ENCODE measurements at places on chromosomes 1 and 21. TPM values are rescaled to one million over a fixed set of nuclear protein-coding genes. Genes with fewer than 3 reads are reported as not detected.

RGS1 gene
- total RNA-seq = 5.1 TPM

C1QB gene
- total RNA-seq = not detected

UQCRH gene
- total RNA-seq = 306 TPM

MT1HL1 gene
- not detected for total RNA-seq

OR2L2 gene
- total RNA-seq = 0.07 TPM

AIRE gene
- total RNA-seq = 0.05 TPM

SLC30A10 gene
- total RNA-seq = not detected

TEX38 gene
- total RNA-seq = not detected

NGF gene
- not detected for total RNA-seq

GRCh38 chr1:217524787-217525520 is 105.9 kb downstream of the GPATCH2 start:
- no peaks in the 10 kb centered on the region for H3K36me3 ChIP-seq
- no peaks in the 10 kb centered on the region for H3K4me1 ChIP-seq
- no peak overlapping the region for H3K27ac ChIP-seq
- no peak for DNase-seq

DNA sequence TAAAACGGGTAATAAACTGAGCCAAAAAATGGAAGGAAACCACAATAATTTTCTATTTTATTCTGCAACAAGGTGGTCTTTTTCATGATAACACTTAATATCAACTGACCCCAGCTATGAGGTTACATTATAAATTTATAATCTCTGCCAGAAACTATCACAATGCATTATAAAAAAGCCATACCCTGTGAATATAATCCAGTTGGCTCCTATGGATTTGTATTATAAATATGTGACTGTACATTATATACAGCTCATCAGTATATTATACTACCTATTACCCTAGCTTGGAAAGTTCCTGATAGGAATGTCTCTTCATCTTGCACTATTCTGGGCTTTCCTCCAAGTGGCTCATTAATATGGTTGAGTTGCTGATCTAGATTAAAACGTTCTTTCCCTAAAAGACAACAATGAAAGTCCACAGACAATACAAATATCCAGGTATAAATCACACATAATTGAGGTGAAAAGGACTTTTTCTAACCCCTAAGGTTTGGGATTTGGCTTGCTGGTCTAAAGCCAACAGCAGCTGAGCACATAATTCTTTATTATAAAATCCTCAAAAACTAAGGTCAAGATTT is 487.7 kb downstream of the TTLL7 start:
- no peak overlapping the region for H3K4me3 ChIP-seq
- DNase-seq = no peak
- no peak overlapping the region for H3K27ac ChIP-seq
- H3K27me3 ChIP-seq = no peaks in the 10 kb centered on the region
- H3K4me1 ChIP-seq = peaks cover 54% of the 10 kb centered on the region
- H3K36me3 ChIP-seq = peaks cover 16% of the 10 kb centered on the region

DNA sequence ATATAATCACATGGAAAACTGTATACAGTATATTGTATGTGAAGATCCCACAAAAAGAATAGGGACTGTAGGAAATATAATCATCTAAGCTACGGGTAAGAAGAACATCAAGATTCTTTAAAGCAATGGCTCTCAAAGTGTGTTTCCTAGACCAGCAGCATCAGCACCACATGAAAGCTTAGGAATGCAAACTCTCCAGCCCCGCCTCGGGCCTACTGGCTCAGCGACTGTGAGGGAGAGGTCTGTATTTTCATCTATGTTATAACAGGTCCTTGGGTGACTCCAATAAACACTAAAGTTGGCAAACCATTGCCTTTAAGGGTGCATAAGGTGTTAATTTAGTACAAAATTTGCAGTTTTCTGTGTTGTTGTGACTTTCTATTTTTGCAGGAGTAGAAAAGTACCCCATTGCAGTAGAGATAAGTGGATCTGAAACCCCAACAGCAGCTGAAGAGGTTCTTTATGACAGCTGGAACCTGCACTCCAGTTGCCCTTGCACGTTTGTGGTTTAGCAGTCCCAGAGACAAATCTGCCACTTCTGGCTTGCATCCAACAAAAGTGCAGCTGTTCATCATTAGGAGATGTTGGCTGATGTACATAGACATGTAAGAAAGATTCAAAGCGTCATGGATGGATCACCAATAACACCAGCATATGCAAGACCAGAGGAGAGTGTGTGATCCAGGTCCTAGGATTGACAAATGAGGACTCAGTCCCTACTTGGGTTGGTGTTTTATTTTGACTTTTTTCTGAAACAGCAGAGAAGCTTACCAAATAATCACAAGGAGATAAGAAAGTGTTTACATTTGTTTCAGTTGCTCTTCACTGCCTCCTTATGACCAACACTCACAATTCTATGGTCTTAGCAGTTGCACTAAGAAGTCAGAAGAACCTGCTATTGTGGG is 15.9 kb upstream of the IFNAR1 start:
- H3K4me3 ChIP-seq = no peak overlapping the region
- H3K27me3 ChIP-seq = peaks cover 3% of the 10 kb centered on the region
- H3K4me1 ChIP-seq = peaks cover 5% of the 10 kb centered on the region
- peaks cover 4% of the 10 kb centered on the region for H3K36me3 ChIP-seq
- H3K27ac ChIP-seq = no peak overlapping the region
- DNase-seq = peak; percentile 51

DNA sequence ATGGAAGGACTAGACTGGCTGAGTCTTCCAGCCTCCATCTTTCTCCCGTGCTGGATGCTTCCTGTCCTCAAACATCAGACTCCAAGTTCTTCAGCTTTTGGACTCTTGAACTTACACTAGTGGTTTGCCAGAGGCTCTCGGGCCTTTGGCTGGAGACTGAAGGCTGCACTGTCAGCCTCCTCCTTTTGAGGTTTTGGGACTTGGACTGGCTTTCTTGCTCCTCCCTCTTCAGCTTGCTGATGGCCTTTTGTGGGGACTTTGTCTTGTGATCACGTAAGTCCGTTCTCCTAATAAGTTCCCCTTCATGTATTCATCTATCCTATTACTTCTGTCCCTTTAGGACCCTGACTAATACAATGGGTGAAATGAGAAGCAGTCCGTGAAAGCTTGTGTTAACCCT is 196.4 kb downstream of the KAZN start:
- H3K27ac ChIP-seq = no peak overlapping the region
- no peaks in the 10 kb centered on the region for H3K36me3 ChIP-seq
- DNase-seq = no peak

DNA sequence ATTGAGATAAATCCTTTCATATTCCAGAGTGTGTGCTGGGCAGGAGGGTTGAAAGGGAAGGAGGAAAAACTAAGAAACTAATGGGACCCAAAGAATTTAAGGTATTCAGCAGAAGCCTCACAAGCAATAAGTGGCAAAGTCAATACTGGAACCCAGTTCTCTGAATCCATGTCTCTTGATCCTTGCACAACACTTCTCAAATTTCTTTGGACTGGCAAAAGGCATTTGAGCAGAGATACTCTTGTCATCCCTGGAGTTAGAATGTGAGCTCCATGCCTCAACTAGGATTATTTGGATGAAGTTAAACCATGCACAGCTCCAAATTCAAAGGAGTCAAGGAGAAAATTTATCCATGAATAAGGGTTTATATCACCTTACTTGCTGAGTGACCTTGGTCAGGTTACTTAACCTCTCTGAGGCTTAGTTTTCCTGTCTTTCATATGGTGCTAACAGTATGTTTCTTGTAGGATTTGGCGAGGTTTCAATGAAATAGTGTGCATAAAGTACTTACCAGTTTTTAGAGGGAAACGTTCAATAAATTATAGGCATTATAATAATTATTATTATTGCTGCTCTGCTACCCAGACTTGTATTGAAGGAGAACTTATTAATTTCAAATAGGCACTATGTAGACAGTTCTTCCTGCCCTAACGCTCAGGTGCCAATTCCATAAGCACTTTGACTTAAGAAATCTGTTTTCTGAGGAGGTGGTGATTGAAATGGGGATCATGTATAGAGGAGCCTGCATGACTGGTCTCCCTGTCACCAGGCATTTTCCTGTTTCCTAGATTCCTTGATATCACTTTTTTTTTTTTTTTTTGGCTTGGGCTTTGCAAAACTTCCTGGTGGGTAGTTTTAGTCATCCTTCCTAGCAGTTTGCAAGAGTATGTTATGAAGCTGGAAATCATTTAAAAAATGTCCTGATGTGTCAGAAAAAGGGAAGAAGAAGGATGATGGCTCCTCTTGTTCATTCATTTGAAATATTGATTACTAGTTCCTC is 125.0 kb upstream of the JUN start:
- no peak for DNase-seq
- H3K27ac ChIP-seq = no peak overlapping the region

DNA sequence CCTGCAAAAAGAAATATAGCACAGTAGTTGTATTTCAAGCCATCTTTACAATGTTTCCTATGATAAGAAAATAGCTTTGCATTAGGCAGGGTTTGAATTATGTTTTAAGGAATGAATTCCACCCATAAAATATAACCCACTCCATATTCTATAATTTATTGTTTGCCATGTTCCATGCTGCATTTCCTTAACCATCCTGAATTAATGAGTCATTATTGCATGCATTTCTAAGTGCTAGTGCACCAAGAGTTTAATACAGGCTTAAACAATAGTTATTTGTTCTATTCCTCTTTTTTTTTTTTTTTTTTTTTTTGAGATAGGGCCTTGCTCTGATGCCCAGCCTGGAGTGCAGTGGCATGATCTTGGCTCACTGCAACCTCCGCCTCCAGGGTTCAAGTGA is 45.2 kb downstream of the MIGA1 start:
- H3K27ac ChIP-seq = no peak overlapping the region
- peaks cover 25% of the 10 kb centered on the region for H3K36me3 ChIP-seq
- peaks cover 5% of the 10 kb centered on the region for H3K4me1 ChIP-seq
- DNase-seq = no peak

DNA sequence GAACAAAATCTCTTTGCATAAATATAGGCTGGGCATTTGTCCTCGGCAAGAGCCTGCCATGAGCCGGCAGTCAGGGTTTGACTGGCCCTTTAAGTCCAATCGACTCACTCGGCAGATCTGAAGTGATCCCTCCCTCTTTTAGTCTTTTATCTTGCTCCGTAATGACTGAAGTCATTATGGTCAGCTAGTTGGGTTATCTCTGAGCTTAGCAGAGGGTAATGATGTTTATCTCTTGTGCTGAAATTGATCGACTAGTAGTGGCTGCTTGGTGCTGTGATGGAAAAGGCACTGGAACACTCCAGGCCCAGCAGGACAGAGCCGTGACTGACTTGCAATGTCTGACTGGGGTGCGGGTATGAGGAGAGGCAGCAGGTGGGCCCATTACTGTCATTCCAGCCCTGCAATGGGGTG is 468 bp upstream of the ABCA4 start:
- no peaks in the 10 kb centered on the region for H3K27me3 ChIP-seq
- no peaks in the 10 kb centered on the region for H3K4me1 ChIP-seq
- no peak overlapping the region for H3K27ac ChIP-seq
- H3K36me3 ChIP-seq = no peaks in the 10 kb centered on the region

- no peaks in the 10 kb centered on the region for H3K27me3 ChIP-seq
- DNase-seq = peak; percentile 80
- H3K4me3 ChIP-seq = peak overlapping the region; percentile 48
These were observed 12.8 kb downstream of the GFI1 start for GRCh38 chr1:92473781-92474495.

DNA sequence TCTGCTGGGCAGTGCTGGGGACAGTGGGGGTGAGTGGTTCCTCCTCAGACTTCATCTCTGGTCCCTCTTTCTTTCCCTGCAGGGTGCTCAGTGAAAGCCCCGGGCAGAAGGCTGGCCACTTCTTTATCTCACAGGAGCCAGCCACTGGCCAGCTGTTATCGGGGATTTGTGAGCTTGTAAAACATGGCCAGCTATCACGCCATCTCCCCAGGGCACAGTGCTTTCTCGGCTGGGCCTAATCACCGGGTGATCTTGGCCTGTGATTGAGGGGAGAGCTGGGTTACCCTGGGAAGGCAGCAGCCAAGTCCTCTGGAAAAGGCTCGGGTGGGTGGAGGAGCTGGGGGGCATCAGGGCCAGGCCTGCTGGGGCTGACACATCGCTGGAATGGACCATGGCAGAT is 83.0 kb downstream of the IGSF21 start:
- H3K27ac ChIP-seq = no peak overlapping the region
- H3K36me3 ChIP-seq = no peaks in the 10 kb centered on the region
- H3K4me3 ChIP-seq = no peak overlapping the region
- peaks cover 2% of the 10 kb centered on the region for H3K27me3 ChIP-seq
- no peaks in the 10 kb centered on the region for H3K4me1 ChIP-seq

- peaks cover 58% of the 10 kb centered on the region for H3K27me3 ChIP-seq
- H3K36me3 ChIP-seq = no peaks in the 10 kb centered on the region
- peaks cover 6% of the 10 kb centered on the region for H3K4me1 ChIP-seq
- H3K4me3 ChIP-seq = no peak overlapping the region
- no peak overlapping the region for H3K27ac ChIP-seq
These were observed 91.5 kb upstream of the IPO9 start for GRCh38 chr1:201737352-201738060.

- H3K4me1 ChIP-seq = no peaks in the 10 kb centered on the region
- peaks cover 11% of the 10 kb centered on the region for H3K27me3 ChIP-seq
- H3K27ac ChIP-seq = no peak overlapping the region
These were observed 16.7 kb upstream of the GUCA2B start for GRCh38 chr1:42136466-42136865.

GRCh38 chr1:223242382-223242955 is 99.4 kb upstream of the TLR5 start:
- H3K27ac ChIP-seq = no peak overlapping the region
- no peak for DNase-seq
- no peak overlapping the region for H3K4me3 ChIP-seq
- peaks cover 3% of the 10 kb centered on the region for H3K4me1 ChIP-seq
- H3K36me3 ChIP-seq = no peaks in the 10 kb centered on the region

DNA sequence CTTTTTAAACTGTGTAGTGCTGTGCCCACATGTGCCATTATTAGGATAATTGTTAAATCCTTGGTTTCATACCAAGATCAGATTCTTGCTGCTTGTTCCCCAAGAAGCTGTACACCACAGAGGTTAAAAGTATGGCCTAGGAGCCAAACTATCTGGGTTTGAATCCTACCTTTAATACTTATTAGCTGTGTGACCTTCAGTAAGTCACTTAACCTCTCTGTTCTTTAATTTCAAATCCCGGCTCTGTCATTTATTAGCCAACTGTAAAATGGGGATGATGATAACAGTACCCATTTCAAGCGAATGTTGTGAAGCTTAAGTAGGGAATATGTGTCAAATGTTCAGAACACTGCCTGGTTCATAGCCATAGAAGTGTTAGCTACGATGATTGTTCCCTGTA is 32.6 kb downstream of the NKAIN1 start:
- H3K4me3 ChIP-seq = no peak overlapping the region
- no peak overlapping the region for H3K27ac ChIP-seq
- no peaks in the 10 kb centered on the region for H3K36me3 ChIP-seq
- no peaks in the 10 kb centered on the region for H3K4me1 ChIP-seq
- DNase-seq = no peak

DNA sequence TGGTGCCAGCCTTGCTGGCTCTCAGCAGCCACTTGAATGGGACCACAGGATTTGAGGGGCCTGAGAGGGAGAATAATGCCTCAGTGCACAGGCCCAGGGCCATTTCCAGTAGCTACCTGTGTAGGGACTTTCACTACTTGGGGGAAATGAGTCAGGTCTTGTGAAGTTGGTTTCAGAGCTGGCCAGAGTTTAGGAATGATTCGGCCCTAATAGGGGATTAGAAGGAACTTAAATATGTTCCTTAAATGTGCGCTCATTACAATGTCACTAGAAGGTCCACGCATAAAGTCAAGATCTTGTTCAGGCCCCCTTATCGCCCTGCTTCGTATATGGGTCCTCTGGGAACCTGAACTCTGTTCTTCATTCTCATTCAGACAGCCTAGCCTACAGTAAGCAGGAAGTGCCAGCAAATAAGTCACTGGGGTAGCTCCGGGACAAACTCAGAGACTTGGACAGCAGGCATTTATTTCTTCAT is 5.6 kb upstream of the AKR1A1 start:
- peaks cover 31% of the 10 kb centered on the region for H3K4me1 ChIP-seq
- H3K27ac ChIP-seq = no peak overlapping the region
- DNase-seq = peak; percentile 66
- H3K4me3 ChIP-seq = peak overlapping the region; percentile 47
- no peaks in the 10 kb centered on the region for H3K36me3 ChIP-seq
